ENCODE measurements at places on chromosomes 7 and 10. TPM values are rescaled to one million over a fixed set of nuclear protein-coding genes. Genes with fewer than 3 reads are reported as not detected.

GRCh38 chr7:116525913-116526861 lies 1.4 kb downstream of the CAV1 start:
- H3K27ac ChIP-seq: peak overlapping the region; percentile 88
- no peaks in the 10 kb centered on the region for H3K27me3 ChIP-seq
- H3K36me3 ChIP-seq: peaks cover 19% of the 10 kb centered on the region
- peaks cover 65% of the 10 kb centered on the region for H3K4me1 ChIP-seq
- DNase-seq: peak; percentile 93

- no peak overlapping the region for H3K27ac ChIP-seq
- DNase-seq: peak; percentile 55
- no peaks in the 10 kb centered on the region for H3K27me3 ChIP-seq
- H3K4me1 ChIP-seq: peaks cover 4% of the 10 kb centered on the region
- H3K36me3 ChIP-seq: no peaks in the 10 kb centered on the region
Observed at GRCh38 chr10:124390471-124391187, 28.1 kb downstream of the OAT start.

DNA sequence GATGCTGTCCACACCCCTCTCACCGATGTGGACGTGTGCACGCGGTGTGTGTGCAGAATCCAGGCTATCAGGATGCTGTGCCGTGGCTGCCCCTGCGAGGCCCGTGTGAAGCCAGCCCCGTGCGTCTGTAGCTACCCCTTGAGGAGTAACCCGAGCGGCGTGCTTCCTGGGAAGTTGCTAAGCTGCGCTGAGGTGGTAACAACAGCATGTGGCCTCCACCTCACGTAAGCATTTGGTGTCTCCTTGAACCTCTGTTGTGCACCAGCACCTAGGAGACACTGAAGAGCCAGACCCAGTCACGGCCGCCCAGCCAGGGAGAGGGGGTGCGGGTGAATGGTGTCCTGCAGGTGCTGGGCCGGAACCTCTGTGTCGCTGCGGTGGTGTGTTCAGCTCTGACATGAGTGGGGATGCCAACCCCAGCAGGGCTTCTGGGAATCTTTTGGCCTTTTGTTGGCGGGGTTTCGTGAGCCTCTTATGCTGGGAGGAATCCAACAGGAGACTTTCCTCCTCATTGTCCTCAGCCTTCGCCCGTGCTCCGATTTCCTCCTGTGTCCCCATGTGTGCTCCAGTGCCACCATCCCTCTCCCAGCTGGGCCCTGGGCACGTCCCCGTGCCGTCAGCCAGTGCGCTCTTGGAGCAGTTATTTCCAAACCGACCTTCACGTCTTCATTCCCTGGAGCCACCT lies 60.4 kb downstream of the DNAJB6 start:
- H3K36me3 ChIP-seq: peaks cover 19% of the 10 kb centered on the region
- H3K27me3 ChIP-seq: no peaks in the 10 kb centered on the region
- no peak overlapping the region for H3K4me3 ChIP-seq
- no peak overlapping the region for H3K27ac ChIP-seq

OPALIN gene
- total RNA-seq: not detected

Data from osteoblast (primary cell).